Lung (tissue), 17 donors: ENCODE measurements at places on chromosomes 13 and 19.

GRCh38 chr13:80363890-80364503 lies 23.1 kb upstream of the SPRY2 start:
- peak; percentile 65 for DNase-seq

DNA sequence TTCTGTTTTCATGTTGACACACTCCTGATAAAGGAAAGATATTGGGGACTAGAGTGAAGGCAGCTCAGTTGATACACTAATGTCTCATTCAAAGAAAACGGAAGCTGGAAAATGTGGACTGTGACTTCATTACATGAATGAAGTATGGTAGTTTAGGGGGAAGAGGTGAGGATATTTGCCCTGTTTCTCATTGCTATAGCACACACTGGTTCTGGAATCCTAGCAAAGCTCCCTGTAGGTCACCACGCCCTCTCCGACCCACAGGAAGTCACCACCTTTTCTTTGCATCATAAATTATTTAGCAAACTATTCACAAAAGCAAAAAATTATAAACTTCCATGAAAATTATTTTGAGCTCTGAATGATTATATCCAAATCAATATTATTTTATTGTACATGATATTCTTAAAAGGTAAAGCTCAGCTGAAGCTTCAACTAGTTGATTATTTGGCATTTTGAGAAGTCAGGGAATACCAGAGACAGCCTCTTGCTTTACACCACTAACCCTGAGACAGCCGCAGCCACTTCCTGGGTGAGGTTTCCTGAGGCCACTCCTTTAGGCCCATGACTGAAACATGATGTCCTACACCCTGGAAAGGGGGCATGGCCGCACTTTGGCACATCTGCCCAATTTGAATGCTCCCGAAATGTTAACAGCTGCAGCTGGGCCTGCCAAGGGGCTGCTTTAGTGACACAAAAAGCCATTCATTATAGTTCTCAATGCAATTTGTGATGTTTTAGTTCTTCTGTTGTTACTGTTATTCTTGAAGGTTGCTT lies 50.0 kb upstream of the WDFY2 start:
- no peak for DNase-seq

DNA sequence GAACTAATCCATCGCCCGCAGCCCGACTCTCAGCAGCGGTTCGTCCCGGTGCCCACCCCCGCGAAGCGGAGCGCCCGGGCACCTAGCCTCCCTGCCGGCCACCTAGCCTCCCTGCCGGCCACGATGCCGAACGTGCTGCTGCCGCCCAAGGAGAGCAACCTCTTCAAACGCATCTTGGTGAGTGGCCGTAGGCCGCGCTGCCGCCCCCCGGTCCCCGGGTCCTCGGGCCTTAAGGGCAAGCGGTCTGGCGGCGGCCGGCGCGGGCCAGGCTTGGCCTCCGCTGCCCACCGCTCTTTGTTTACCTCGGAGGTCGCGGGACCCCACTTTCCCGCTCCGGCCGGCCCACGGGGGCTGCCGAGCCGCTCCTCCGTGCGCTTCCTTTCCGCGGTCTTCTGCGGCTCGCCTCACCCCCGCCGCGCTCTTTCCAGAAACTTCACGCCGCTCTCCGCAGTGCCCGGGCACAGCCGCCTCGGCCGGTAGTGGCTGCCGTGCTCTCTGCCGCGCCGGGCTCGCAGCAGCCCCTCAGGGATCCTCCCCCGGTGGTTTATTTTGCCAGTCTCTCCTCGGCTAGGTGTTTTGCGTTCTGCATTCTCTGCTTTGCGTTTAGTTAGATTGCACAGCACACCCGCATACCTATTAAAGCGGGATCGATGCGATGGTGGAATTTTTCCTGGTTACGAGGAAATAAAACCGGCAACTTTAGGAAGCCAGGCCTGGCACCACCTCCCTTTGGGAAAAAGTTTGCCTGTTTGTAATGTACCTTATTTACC lies 524 bp downstream of the NAA16 start:
- DNase-seq = peak; percentile 49

DNA sequence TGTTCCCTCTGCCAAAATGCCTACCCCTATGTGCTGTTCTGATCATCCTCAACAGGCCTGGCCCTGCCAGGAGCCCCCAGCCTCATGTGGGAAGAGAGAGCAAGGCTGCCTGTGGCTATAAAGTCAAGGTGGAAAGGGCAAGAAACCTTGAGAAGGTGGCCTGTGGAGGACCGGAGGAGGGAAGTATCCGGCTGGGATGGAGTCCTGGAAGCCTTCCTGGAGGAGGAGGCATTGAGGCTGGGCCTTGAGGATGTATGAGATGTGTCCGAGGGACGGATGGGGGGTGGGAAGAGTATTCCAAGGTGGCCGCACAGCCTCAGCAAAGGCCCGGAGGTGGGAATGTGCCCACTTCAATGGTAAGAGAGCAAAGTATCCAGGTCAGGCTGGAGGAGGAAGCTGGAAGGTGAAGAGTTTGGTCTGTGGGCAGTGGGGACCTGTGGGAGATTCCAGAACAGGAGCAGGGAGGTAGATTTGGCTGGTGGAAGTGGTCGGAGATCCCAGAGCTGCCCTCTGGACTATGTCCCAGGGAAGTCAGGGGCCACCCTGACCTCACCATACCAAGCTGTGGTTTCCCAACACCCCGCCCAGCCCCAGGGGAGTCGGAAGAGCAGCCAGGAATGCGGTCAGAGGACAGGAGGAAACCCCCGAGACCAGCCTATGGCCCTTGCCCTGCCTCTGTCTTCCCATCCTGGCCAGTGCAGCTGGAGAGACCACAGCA lies 3.0 kb upstream of the PLIN4 start:
- no peak for DNase-seq

DNA sequence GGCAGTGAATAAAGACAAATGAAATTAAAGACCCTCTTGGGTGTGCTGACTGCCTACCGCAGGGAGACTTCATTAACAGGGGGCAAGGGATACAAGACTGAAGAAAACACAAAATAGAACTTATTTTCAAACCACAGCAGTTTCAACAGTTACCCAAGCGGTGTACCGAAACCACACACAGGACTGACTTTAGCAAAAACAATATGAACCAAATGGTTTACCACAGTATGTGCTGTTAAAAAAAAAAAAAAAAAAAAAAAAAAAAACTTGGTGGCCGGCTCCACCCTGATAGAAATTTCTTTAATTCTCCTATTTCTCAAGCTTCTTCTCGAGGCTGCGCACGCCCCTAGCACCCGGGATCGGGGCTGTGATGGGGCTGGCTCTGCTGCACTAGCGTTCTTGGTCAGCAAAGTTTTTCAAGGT lies 42.6 kb downstream of the KLF2 start:
- no peak for DNase-seq

DNA sequence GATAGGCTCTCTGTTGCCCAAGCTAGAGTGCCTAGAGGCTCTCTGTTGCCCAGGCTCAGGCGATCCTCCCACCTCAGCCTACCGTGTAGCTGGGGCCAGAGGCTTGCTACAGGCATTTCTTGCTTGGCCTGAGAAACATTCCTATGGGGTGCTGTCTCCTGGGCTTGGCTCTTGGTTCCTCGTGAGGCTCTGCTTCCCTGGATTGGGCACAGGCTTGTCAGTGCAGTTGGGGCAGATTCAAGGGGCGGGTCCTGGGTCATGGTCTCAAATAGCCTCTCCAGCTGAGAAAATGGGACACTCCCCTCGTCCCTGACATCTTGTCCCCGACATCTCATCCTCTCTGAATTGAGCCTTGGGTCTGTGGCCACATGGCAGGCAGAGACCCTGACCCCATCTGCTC lies 4.9 kb downstream of the TSSK6 start:
- DNase-seq = no peak

DNA sequence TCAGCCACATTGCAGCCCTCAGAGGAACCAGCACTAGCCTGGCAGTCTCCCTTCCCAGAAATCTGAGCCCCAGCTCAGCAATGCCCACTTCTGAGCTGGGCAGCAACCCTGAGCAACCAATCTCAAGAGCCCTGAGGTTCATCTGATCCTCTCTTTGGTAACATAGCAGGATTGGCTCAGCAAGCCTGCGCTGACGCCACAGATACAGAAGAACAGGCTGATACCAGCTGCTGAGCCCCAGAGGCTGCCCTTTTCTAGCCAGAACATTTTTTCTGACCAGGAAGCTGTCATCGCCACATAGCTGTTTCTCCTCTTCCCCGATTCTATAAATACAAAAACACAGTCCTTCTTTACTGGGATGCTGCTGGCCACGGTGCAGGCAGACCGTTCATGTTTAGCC lies 59.8 kb downstream of the TRPM4 start:
- DNase-seq = peak; percentile 45

DNA sequence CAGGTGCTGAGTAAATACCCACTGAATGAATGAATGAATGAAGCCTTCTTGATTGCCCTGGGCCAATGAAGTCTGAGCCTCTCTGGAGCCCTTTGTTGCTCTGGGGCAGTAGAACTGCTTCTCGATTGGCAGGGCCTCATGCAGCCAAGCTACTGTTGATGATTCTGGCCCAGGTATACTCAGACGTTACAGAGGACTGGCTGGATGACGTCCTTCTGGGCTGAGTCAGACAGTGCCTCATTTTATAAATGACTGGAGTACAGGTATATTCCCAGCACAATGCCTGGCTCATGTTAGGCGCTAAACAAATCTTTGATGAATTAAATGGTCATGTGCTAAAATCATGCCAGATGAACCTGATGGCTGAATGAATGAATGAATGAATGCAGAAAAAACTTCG lies 243.8 kb upstream of the MAB21L1 start:
- no peak for DNase-seq

- DNase-seq = no peak
Observed at GRCh38 chr13:109366525-109366924, 419.9 kb downstream of the IRS2 start.

- peak; percentile 29 for DNase-seq
Observed at GRCh38 chr19:19034204-19034624, 811 bp downstream of the ARMC6 start.

DNA sequence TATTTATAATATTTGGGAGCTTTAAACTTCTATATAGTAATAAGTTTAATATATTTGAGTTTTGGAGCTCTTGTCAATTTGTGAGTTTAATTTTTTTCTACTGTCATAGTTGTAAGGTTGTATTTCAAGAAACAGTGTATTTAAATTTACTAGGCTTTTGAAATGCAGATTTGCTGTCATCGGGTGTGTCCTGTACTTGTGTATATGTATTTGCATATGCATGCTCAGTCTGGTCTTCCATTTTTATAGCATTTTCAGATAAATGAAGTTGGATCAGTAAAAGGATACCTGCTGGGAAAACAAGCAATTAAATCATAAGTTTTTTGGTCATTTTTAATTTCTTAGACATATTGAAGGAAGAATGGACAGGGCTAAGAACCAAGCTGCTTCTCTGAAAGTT lies 33.1 kb downstream of the SLAIN1 start:
- no peak for DNase-seq

GRCh38 chr19:48872182-48872883 lies at the start of gene PPP1R15A:
Gene PPP1R15A, plus strand, starts transcription at chr19:48872421. Its CDS starts 813 bp downstream, at chr19:48873234.
- peak; percentile 99 for DNase-seq

DNA sequence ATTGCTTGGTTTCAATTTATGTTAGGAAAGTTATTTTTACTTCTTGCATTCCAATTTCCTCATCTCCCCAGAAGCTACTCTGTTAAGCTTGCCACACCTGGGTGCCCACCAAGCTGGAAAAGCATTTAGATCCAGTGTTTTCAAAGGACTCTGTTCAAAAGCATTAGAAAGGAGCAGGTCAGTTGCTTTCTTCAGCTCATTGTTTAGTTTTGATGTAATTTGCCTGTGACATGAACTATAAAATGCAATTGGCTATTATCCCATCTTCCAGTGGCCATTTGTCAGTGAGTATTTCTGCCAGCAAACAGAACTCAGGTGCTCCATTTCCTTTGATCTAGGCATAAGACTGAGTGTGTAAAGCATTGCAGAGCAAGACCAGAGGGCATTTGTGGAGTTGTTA lies 46.7 kb upstream of the RNF113B start:
- DNase-seq = no peak

GRCh38 chr19:33569821-33570220 lies 48.2 kb upstream of the PEPD start:
- DNase-seq = no peak

DNA sequence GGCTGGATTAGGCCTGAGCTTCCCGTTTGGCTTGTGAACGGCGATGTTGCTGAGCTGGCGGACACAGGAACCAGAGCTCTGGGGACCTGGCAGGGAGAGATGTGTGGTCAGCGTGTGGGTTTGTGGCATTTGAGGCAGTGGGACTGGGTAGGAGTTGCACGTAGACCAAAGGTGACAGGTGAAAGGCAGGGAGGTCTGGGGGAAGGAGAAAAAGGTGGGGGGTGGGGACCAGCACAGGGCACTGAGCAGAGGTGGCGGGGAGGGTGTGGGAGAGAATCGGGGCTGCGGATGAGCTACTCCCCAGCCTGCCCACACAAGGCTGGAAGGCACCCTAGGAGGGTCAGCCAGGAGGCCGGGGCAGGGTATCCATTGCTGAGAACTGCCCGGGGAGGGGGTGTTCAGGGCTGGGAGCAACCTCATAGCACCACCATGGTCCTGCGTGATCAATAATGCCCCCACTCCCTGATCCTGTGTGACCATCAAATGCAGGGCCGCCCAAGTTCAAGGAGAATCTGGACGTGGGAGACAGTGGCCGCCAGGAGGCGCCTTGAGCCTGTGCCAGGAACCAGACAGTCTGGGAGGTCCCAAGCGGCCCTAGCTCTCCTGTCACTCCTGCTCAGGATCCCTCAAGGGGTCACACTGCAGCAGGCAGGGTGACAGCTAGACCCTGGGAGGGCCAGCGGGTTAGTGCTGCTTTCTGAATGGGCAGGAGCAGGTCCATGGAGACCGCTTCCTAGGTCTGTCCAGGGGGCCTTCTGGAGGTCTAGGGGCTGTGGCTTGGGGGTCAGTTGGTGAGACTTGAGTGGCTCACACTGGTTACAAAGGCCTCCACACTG lies 12.8 kb upstream of the SELENOW start:
- DNase-seq = peak; percentile 78

- no peak for DNase-seq
Observed at GRCh38 chr13:45073809-45074208, 46.5 kb upstream of the GTF2F2 start.

DNA sequence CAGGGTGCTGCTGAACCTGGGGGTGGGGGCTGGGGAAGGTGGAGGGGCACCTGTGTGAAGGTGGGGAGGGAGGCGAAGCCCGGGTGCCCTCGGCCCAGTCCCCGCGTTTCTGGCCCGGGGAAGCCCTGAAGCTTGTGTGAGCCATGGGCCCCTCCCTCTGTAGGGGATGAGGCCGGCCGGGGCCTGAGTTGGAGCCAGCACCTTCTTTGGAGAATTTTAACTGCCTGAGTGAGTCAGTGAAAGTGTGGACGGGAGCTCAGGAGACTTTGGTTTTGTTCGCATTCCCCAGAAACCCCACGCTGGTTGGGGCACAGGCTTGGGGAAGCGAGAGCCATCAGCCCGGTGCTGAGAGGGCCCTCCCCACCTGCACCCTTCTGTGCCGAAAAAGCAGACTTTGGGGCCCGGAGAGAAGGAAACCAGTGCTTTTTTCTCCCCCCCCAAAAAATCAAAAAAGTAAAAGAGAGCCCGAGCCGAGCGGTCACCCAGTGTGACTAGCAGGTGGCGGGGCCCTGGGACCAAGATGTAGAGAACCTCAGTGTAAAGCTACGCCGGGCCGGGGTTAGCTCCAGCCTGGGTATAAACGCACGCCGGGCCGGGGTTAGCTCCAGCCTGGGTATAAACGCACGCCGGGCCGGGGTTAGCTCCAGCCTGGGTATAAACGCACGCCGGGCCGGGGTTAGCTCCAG lies 45.1 kb downstream of the TMEM255B start:
- no peak for DNase-seq
